ENCODE measurements at places on chromosomes 1 and 21. TPM values are rescaled to one million over a fixed set of nuclear protein-coding genes. Genes with fewer than 3 reads are reported as not detected.

Gene DAB1
- 11.8 TPM for total RNA-seq

Gene OR6F1
- total RNA-seq, result not detected

Gene SPRR1B
- not detected for total RNA-seq

Gene LYST
- 0.58 TPM for total RNA-seq

Gene AMY1A
- total RNA-seq, result not detected

Gene MYBPH
- total RNA-seq, result not detected

Gene KANK4
- 0.22 TPM for total RNA-seq

Gene SPRR2E
- not detected for total RNA-seq

Gene HAX1
- total RNA-seq, result 73.7 TPM

Gene UTS2
- not detected for total RNA-seq

Gene SHE
- total RNA-seq, result 0.29 TPM

Gene SLC5A9
- not detected for total RNA-seq

Gene TEKT2
- total RNA-seq, result 1.3 TPM

Gene MMEL1
- not detected for total RNA-seq

Gene GPR37L1
- 0.13 TPM for total RNA-seq

Gene RIPPLY3
- 2.0 TPM for total RNA-seq

Gene FMO5
- 0.34 TPM for total RNA-seq

Gene CFAP74
- total RNA-seq, result 0.20 TPM

Gene TMPRSS15
- total RNA-seq, result not detected

Gene LYSMD1
- total RNA-seq, result 4.9 TPM

Gene LMX1A
- total RNA-seq, result not detected

Gene FLG
- total RNA-seq, result not detected

Gene AADACL3
- total RNA-seq, result 2.3 TPM

Gene ORC1
- 49.0 TPM for total RNA-seq

Gene MYOM3
- total RNA-seq, result 0.36 TPM

Gene GBP6
- total RNA-seq, result not detected

Gene KPRP
- total RNA-seq, result not detected

Gene LEFTY2
- total RNA-seq, result 3.2 TPM

Gene ALX3
- total RNA-seq, result not detected

Gene PPIAL4G
- total RNA-seq, result not detected

Gene ZNF695
- 25.6 TPM for total RNA-seq

Gene CCDC24
- 11.2 TPM for total RNA-seq

Gene TSPEAR
- 0.58 TPM for total RNA-seq

Gene DNAJC28
- total RNA-seq, result 4.3 TPM

Data from H1 (cell line).